ENCODE measurements at places on chromosomes 16 and 17.
A peak's percentile ranks its signal among the peaks of the same experiment; 100 is the strongest.

DNA sequence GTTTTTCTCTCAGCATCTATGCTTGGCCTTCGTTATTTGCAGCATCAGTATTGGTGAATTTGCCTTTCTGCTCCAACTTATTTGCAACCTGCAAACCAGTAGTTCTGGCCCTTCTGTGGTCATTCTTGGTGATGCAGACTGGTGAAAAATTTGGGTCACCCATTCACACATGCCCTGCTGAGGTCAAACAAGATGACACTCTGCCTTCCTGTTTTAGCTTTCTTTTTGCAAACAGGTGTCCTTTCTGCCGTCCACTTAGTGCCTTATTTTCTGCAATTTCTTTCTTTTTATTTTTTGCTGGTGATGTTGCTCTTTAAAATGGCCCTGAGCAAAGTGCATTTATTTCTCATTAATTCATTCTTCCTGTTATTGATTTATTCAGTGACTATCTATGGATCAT lies 31.3 kb downstream of the PLCG2 start:
- DNase-seq, result no peak

- DNase-seq, result no peak
These were observed 7.8 kb upstream of the ALOX12B start for GRCh38 chr17:8095361-8095760.

DNA sequence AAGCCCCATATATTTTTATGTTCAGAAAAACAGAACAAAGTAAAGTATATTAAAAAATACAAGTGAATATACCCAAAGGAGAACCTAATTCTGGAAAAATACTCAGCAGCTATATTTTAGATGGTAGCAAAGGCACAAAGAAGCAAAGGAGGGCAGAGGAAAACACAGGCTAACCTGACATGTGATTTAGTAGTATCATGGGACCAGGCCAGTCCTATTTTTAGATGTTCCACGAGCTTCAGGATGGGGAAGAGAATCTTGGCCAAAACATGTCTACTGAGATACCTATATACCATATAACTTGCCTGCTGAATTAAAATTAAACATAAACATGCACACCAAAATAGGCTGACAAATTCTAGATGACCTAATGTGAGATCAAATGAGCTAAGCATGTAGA lies 32.9 kb downstream of the SMYD4 start:
- DNase-seq, result no peak

GRCh38 chr17:45924332-45924820 lies 30.0 kb downstream of the MAPT start:
- no peak for DNase-seq

DNA sequence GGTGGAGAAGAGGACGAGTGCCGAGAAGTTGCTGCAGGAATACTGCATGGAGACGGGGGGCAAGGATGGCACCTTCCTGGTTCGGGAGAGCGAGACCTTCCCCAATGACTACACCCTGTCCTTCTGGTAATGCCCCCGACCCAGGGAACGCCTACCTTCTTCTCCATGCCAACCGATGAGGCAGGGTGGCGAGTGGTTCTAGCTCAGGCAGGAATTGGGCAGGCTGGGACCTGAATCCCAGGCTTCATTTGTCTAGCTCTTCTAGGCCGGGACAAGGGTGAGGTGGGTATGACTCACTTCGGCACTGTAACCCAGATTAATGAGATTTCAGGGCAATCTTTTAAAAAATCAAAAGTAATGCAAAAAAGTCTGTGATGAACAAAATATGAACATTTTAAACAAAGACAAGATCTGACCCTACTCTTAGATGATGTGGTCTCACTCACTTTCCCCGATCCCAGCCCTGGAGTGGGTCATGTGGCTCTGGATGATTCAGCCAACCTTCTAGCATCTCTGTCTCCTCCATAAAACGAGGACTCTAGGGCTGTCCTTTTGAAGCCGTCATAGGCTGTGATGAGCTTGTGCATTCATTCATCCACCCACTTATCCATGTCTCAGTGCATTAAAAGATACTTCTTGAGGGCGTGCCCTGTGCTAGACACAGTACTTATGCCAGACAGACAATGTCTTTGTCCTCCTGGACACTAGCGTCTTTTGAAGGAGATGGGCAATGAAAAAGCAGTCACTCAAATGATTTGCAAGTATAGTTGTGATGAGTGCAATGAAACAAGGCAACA lies 102.6 kb downstream of the SDR42E1 start:
- DNase-seq, result no peak

DNA sequence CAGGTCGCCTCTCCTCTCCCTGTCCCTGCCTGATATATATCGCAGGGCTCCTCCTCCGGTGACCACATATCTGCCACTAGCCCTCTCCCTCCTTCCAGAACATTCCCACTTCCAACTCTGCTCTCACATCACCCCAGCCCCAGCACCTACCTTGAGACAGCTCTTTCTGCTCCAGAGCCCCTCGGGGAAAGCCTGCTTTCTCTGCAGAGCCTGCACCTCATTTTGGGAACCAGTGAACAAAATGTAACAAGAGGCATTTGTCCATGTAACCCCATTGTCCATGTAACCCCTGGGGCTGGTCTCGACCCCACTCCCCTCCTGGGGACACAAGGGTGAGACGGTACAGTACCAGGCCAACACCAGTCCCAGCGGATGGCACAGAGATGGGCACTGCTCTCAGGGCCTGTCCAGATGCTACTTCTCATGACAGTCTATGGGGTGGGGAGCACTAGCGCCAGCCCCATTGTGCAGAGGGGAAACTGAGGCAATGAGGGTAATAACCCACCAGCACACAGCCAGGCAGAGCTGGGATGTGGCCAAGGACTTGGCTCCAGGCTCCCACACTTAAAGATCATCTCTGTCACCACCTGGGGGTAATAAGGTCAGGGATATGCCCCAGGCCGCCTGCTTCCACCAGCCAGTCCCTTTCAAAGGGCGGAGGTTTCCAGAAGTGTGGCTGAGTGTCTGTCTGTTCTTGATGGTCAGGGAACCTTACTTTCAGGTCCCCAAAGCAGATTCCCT lies 42.9 kb downstream of the TBC1D16 start:
- DNase-seq, result no peak

GRCh38 chr17:37789771-37790541 lies 45.1 kb upstream of the HNF1B start:
- DNase-seq, result no peak

- DNase-seq, result no peak
These were observed 18.3 kb upstream of the CACNG4 start for GRCh38 chr17:66946251-66946650.

DNA sequence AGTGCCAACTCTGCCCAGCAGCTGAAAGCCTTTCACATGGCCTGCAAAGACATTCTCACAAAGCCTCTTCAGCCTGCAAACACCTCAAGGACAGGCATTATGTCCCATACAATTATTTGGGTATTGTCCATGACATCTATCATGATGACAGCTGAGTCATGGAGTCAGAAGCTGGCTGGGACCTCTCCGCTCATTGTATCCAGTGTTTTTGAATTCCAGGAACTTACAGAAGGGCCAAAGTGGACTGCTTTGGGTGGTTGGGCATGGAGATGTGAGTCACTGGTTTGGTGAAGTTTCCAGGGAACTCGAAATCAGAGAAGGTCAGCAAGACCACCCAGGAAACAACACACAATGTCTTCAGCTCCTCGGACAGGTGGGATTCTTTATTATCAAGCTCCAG lies 188.6 kb upstream of the CCL2 start:
- no peak for DNase-seq

GRCh38 chr17:74117999-74118421 lies 85.5 kb upstream of the RPL38 start:
- DNase-seq, result no peak

- DNase-seq, result no peak
These were observed 27.8 kb upstream of the MGAT5B start for GRCh38 chr17:76840443-76840767.

DNA sequence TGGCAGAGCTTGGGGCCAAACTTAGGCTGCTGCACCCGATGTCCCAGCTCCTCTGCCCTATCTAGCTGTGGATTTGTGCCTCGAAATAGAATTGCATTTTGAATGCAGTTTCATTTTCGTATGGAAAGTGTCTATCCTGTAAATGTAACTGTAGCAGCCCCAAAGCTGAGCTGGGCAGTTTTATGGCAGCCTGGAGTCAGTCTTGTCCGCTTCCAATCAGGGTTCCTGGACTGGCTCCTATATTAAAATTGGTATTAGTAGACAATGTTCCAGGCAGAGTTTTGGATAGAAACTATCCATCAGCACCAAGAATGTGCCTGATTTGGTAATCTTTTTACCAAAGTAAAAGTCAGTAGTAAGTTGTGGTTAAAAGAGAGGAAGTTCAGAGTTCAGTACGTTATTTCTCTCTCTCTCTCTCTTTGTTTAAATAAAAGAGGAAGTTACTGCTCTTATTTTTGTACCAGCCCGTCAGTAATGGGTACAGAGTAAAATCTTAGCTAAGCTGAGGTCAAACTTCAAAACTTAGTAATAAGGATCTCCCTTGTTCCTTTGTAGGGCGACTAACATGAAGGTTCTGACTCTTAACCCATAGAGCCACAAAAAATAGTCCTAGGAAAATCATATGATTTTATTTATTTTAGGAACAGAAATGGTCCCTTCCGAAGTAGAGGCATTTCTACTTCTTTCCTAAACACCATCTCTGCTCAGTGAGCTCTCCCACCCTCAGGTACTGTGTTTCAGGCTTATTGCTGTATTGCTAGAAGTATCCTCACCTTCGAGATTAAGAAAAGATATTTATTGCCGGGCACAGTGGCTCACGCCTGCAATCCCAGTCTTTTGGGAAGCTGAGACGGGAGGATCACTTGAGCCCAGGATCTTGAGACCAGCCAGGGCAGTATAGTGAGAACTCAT lies 28.0 kb downstream of the PRKCB start:
- DNase-seq, result no peak

GRCh38 chr17:4488989-4489595 lies 9.6 kb upstream of the SPNS2 start:
- no peak for DNase-seq

DNA sequence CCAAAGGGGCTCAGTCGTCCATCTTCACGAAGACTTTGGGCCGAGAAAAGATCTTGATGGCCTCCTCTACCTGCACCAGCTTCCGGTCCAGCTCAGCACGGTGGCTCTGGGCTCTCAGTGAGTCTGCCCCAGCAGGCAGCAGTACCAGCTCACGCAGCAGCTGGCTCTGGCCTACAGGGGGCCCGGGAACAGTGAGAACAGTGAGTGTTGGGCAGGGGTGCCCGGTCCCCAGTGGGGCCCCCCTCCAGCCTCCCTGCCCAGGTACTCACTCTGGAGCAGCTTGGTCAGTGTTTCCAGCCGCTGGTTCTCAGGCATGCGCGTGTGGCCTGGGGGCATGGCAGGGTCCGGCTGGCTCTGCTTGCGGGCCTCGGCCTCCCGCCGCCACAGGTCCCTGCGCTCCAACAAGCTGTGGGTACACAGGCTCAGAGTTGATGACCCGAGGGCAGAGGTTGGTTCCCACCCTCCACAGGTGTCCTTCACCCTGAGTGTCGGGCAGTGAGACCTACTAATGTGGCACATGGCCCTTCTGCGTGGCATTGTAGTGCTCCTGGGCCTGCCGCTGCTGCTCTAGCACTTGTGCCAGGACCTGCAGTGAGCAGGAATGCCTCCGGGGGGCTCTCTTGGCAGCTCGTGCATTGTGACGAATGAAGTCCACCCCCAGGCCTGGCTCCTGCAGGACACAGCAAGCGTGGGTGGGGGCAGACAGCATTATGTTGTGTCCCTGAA lies 2.6 kb downstream of the PARD6A start:
- peak; percentile 41 for DNase-seq

DNA sequence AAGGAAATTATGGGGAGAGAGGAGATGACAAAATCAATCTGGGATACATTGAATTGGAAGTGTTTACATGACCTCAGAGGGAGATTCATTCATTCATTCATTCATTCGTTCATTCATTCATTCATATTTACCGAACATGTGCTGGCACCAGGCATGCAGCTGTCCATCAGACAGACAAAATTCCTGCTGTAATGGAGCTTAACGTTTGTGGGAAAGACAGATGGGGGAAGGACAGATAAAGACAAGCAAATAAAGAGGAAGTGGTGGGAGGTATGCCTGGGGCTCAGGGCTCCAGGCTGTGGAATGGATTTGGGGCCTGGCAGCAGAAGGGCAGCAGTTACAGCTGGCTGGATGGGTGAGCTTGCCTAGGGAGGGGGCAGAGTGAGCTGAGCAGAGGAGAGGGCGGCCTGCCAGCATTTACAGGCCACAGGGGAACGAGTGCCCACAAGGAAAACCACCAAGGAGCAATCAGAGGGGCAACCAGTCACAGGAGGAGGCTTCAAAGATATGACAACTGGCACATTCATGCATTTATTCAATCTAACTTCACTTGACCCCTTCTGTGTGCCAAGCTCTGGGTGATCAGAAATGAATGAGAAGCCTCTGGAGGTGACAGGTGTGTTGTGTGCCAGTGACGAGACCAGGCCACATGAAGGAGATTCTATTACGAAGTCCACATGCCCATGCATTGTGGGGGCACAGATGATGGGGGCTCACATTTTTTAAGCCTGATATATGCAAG lies 48.5 kb downstream of the ARHGAP27 start:
- DNase-seq, result no peak

DNA sequence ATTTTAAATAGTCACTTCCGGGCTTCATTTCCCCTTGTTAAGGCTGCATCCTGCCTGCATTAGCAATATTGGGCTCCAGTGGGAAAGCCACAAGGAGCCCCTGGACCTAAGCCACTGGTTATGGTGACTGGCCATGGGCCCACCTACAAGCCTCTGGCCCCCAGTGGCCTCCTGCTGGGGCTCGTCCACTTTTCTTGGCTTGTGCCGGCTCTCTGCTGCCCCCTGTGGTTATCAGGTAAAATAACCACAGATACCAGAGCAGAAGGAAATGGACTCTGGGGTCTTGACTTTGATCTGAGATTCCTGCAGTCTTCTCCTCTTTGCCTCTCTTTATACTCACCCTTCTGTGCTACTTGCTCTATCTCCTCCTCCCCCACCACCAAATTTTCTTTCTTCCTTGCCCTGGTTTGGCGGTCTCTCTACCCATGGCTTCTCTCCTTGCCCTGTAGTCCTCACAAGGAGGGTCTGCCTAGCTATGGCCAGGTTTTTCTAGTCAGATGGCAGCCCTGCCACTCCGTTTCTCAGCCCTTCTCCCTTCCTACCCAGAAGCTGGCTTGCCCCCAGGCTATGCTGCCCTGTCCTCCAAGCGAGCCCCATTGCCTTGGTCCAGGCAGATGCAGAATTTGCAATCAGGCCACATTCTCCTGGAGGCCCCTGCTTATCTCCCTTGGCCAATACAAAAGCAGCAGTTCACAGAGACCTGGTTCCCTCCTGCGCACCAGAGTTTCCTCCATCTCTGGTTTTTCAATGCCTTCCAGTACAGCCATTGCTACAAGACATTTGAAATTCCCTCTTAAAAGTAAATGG lies 82.9 kb upstream of the RCVRN start:
- DNase-seq, result no peak

GRCh38 chr16:14057878-14058382 lies 13.2 kb upstream of the MRTFB start:
- no peak for DNase-seq
